Activated T-helper 17 cell treated with anti-CD3 and anti-CD28 coated beads, Interleukin-2, amount 50 U/mL, for 72 hours (primary cell): ENCODE measurements at places on chromosomes 12 and 14.

DNA sequence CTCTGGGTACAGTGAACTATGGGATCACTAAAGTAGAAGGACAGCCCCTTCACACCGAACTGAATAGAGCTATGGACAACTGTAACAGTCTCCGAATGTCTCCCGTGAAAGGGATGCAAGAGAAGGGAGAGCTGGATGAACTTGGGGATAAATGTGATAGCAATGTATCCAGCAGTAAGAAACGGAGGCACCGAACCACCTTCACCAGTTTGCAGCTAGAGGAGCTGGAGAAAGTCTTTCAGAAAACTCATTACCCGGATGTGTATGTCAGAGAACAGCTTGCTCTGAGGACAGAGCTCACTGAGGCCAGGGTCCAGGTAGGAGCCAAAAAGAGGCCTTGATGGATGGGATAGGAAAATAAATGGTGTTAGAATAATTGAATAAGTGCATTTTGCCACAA is 3.5 kb downstream of the ALX1 start:
- no peak for ATAC-seq

- ATAC-seq: no peak
These were observed 618.8 kb downstream of the RPS29 start for GRCh38 chr14:48967419-48967818.

- no peak for ATAC-seq
These were observed 179.0 kb upstream of the KRR1 start for GRCh38 chr12:75690296-75690955.

DNA sequence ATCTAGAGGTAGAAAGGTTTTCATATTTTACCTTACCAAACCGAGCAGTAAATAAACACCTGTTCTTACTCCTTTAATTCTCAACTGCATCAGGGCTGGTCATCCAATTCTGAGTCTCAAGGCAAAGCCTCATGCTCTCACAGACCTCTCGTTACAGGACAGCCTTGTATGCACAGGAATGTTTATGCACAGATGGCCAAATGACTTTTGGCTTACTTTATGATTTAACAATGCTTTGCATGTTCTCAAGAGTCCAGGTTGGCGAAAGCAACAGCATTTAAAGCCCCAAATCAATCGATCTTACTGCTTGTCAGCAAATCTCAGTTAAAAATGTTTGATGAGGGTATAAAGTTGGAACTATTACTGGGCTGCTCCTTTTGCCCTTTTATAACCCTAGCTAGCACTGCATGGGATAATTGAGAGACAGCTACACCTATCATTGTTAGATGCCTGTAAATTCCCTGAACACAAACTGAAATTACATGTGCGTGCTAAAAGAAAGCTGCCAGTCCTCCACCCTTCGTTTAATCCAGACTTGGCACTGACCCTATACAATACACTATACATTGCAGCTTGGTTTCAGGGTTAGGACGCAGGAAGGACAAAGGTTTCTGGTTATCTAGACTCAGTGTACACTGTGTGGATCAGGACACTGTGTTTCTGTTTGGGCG is 63.6 kb downstream of the TMCC3 start:
- ATAC-seq: no peak

DNA sequence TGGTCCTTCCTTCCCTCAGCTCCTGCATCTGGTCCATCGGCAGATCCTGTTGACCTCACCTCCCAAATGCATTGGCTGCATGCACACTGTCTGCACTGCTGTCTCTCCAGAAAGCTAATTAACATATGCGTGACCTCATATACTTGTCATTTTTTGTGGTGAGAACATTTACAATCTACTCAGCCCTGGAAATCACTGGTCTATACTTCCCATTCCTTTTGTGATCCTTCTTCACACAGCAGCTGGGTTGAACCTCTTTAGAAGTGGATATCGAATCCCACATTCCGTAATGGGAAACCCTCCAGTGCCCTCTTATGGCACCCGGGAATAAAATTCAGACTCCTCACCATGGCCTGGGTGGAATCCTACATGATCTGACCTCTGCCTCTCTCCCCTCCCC is 45.0 kb downstream of the SMOC1 start:
- no peak for ATAC-seq

DNA sequence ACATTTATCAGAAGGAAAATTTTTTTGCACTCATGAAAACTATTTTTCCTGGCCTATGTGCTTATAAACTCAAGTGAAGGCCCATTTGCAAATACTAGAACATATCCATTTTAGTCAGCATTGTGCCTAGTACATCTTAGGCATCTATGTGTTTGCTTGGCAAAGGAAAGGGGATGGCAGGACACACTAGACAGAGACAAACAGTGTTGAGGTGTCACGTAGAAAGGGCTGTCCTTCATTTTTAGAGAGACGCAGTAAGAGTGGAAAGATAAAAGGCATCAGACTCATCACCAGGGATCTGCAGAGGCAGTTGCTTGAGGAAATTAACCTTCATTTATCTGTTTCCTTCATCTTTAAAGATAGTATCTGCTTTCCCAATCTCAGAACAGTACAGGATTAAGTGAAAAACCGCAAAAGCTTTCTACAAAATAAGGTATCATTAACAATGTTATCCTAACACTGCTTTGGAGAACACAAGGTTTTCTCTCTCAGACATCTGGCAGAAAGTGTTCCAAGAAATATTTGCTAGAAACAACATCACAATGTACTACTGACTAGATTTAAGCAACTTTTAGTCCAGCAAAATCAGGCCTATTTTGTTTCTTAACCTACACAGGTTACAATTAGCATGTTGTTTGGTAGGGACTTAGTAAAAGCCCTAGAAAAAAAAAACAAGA is 2.0 kb downstream of the YBX3 start:
- no peak for ATAC-seq

- no peak for ATAC-seq
These were observed 2.5 kb downstream of the CCDC197 start for GRCh38 chr14:93999573-93999972.

- peak; percentile 73 for ATAC-seq
These were observed 58.0 kb downstream of the MIS18BP1 start for GRCh38 chr14:45194964-45195363.

- ATAC-seq: no peak
These were observed 39.3 kb upstream of the DDX11 start for GRCh38 chr12:31034372-31034771.

GRCh38 chr12:16588812-16589211 is 17.1 kb downstream of the LMO3 start:
- ATAC-seq: no peak

DNA sequence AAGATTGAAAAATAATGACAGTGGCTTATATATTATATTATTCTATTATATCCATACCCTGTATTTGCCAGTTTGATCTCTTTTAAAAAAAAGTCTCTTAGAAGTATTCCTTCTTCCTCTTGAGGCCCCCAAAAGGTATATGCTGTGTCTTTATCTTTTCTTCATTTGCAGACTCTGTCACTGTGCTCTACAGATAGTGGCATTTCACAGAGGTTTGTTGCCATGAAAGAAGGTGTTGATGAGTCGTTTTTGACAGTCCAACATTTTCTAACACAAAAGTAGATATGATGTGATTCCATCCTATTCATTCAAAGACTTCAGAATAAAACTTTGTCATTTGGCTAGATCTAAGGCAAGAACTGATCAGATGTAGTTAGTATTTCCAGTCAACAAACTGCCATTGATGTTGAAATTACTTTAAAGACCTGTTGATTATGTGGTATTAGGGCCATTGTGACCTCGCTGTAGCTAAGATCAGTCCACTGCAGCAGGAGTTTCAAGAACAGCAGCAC is at the start of gene CCDC196:
CCDC196 (plus strand) TSS at position 462 of the 512 bp plus-strand sequence. CDS start 132 bp downstream, outside the sequence.
- ATAC-seq: no peak

- no peak for ATAC-seq
These were observed 36.1 kb upstream of the CRY1 start for GRCh38 chr12:107129315-107129930.

GRCh38 chr12:67182551-67182950 is 86.6 kb upstream of the CAND1 start:
- ATAC-seq: no peak

DNA sequence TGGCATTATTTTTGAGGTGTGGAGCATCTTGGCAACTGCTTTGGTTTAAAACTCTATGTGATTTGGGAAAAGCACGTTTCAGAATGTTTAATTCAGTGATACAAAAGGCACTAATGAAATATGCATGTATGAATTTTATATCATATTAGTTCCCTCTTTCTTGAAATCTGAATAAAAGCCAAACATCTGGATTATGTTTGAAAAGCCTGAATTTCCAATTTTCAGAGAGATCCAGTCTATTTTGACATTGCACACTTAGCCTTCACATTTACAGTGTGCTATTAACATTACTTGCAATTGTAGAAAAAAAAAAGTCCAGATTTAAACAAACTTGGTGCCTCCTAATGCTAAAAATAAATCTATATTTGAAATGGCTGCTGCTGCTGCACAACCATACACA is 219.1 kb upstream of the NPAS3 start:
- no peak for ATAC-seq

DNA sequence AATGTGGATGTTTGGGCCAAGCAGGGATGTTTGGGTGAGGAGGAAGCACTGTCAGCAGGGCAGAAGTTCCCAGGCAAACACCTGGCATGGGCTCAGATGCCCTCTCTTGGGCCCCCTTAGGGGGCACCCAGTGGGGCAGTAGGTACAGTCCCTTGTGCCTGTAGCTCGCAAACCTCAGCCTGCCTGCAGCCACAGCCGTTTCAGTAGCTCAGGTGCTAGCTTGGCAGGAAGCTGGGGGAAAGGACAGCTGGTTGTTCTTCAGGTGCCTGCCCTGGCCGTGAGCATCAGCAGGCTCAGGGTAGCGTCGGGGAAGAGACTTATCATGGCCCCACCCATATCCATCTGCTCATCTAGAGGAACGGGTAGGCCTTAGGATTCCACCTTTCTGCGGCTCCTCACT is 67.5 kb downstream of the B4GALNT3 start:
- no peak for ATAC-seq

DNA sequence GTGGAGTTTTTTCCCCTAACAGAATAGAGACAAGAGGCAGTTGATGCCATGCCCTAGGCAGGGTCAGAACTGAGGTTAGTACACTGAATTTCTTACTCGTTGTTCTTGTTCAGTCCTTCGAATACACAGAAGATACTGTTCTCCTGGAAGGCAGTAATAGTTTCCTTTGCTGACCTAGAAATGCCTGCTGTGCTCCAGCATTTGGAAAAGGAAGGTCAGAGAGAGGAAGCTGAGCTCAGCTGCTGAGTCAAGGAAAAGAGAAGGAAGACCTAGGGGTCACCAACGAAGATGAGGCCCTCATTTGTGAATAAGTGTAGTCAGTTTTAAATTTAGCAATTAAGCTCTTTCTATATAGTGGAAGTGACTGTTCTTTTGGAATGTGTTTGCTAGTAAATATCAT is 100.1 kb downstream of the CRADD start:
- ATAC-seq: no peak

- ATAC-seq: no peak
These were observed 732 bp upstream of the ARF3 start for GRCh38 chr12:48958049-48958388.

- ATAC-seq: no peak
These were observed 164.9 kb downstream of the DYRK2 start for GRCh38 chr12:67813456-67813904.

- no peak for ATAC-seq
These were observed 705.1 kb downstream of the MED13L start for GRCh38 chr12:115572440-115572839.

GRCh38 chr12:89325495-89325894 is 26.8 kb downstream of the DUSP6 start:
- ATAC-seq: no peak

DNA sequence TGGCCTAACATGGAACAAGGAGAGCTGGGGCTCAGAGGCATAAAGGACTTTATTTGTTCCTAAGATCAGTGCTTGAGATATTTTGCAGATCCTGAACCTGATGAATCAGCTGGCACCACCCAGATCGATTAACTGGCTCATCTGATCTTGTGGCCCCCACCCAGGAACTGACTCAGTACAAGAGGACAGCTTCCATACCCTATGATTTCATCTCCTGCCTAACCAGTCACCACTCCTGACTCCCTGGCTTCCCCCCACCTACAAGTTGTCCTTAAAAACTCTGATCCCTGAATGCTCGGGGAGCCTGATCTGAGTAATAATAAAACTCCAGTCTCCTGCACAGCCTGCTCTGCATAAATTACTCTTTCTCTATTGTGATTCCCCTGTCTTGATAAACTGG is 5.1 kb downstream of the C12orf56 start:
- peak; percentile 95 for ATAC-seq

DNA sequence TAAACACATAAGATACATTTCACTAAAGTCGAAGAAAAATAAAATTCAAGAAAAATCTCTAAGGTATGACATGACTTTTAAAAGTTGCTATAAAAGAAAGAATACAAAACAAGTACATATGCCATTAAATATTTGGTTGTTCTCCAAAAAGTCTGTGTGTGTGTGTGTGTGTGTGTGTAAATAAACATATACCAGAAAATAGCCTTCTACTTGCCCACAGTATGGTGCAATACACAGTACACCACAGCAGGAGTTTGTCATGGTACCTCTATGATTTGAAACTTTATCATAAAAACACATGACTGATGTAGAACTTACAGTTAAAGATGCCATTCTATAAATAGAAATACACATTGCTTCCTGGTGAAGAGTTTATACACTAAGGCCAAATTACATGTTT is 692.7 kb upstream of the MGAT4C start:
- no peak for ATAC-seq

GRCh38 chr14:21073921-21074320 is 3.8 kb downstream of the ARHGEF40 start:
- ATAC-seq: no peak

DNA sequence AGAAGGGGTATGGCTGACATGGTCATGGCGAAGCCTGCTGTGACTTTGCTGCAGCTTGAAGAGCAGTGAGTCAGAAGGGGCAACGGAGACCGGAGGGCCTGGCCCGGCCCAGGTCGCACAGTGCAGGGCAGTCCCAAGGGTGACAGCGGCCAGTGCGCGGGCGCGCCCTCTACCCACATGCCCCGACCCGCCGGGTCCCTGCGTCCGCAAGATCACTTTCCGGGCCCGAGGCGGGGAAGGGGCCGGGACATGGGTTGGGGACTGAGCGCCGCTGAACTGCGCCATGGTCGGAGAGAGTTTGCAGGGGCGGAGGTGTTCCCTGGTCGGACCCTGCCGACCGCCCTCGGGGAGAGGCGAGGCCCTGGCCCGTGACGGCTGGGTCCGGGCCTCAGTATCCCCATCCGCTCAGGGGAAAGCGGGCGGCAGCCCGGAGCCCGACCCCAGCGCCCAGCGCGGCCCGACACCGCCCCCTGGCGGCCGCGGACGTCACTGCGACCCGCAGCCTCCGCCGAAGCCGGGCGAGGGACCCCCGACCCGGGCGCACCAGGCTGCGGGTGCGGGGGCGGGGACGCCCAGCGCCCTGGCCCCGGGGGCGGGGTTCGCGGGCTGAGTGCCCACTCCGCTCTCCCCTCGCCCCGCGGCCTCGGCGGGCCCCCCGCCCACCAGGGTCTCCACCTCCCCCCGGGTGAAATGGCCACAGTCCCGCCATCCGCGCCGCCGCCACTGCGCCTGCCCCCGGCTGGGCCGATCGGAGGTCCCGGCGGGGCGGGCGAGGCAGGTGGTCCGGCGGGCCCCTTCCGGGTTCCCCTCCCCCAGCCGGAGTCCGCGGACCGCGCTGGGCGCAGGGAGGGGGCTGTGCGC is 7.2 kb upstream of the ANKRD9 start:
- ATAC-seq: peak; percentile 84
